ENCODE measurements at places on chromosomes 2 and 18. TPM values are rescaled to one million over a fixed set of nuclear protein-coding genes. Genes with fewer than 3 reads are reported as not detected.

SUMO1 gene
- 107 TPM for total RNA-seq

SALL3 gene
- not detected for total RNA-seq

TUBA4B gene
- total RNA-seq, result not detected

KCNK3 gene
- not detected for total RNA-seq

SEMA4C gene
- total RNA-seq, result 35.3 TPM

ALK gene
- total RNA-seq, result not detected

PAX8 gene
- total RNA-seq, result 1.3 TPM

DES gene
- total RNA-seq, result not detected

PLA2R1 gene
- total RNA-seq, result 32.0 TPM

TMEM163 gene
- 0.67 TPM for total RNA-seq

KCNE4 gene
- under 0.01 TPM for total RNA-seq

NR4A2 gene
- under 0.01 TPM for total RNA-seq

MEIS1 gene
- total RNA-seq, result 0.76 TPM

LAMA3 gene
- 6.5 TPM for total RNA-seq

IL36A gene
- total RNA-seq, result not detected

CGREF1 gene
- 8.5 TPM for total RNA-seq

Data from vein endothelial cell (primary cell).